ENCODE measurements at places on chromosomes 13 and 19.

GRCh38 chr19:43675269-43675879 is 5.4 kb upstream of the PLAUR start:
- no peak for DNase-seq

- DNase-seq: no peak
These were observed 621 bp upstream of the TGDS start for GRCh38 chr13:94596575-94596971.

- DNase-seq: no peak
These were observed 473.5 kb downstream of the GPC6 start for GRCh38 chr13:93700115-93700514.

- DNase-seq: no peak
These were observed 391.9 kb downstream of the IRS2 start for GRCh38 chr13:109394311-109394988.

- no peak for DNase-seq
These were observed 1.4 kb downstream of the LENG9 start for GRCh38 chr19:54462047-54462654.

DNA sequence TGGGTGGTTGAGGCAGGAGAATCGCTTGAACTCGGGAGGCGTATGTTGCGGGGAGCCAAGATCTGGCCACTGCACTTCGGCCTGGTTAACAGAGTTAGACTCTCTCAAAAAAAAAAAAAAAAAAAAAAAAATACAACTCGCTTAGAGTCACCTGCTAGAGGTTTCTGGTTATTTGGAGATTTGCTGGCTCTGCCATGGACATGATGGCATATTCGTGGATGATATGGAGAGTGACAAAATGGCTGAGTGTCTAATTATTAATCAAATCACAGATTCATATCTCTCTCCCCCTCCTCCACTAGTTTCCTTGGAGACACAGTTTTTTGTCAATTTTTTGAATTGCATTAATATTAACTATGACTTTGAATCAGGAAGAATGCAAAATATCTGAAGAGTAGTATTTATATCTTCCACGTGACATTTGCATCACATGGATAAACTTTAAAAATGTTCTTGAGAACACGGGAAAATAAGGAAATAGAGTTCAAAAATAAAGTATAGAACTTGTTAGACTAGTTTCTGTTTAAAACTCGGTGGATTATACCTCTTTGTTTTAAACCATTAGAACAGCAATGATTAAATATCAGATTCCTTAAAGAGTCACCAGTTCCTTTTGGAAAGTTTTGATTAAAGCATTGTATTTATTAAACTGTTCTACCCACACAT is 47.8 kb downstream of the KLF5 start:
- no peak for DNase-seq

- DNase-seq: peak; percentile 1
These were observed 9.8 kb upstream of the SIGLEC12 start for GRCh38 chr19:51511353-51511752.

DNA sequence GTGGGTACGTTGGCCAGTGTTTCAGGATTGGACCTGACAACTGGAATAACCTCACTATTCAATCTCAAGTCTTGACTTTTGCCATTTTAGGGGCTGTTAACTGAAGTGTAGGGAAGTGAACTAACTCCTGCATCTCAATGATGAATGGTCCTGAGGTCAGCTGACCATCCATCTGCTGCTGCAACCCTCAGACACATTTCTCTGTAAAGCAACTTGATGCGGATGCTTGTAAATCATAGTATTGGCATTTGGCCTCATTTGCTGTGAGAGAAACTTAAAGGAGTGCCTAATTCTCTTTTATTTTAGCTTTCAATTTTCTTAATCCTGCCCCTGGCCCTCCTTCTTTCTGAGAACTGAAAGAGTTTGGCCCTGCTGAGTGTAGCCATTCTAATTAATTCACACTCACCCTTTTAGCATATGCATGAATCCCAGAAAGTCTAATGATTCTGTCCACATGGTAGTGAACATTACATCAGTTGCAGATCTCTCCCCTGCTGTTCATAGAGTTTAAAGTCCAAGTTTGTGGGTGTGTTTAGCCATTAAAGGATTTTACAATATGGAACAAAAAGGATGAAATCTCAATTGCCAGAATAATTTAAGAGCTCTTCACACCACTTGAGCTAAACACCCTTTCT is 1531.4 kb upstream of the SLC10A2 start:
- DNase-seq: no peak

- DNase-seq: no peak
These were observed 4.6 kb downstream of the FUT5 start for GRCh38 chr19:5865772-5866171.

DNA sequence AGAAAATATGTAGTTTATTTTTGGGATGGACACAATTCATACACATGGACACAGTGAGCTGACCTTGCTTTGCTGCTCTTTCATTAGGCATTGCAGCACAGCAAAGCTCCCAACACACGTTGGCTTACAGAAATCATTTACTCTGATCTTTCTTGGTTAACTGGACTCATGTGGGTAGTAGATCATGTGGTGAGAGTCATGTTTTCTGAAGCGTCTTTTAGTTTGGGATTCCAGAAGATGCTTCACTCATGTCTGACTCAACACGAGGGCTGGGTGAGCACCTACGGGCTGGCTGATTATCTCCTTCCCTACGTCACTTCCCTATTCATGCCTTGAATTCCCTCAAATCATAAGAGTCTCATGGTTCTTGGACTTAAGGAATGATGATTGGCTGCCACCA is 12.1 kb upstream of the LGALS16 start:
- no peak for DNase-seq

GRCh38 chr19:10796653-10797052 is 39.4 kb downstream of the TMED1 start:
- DNase-seq: no peak

DNA sequence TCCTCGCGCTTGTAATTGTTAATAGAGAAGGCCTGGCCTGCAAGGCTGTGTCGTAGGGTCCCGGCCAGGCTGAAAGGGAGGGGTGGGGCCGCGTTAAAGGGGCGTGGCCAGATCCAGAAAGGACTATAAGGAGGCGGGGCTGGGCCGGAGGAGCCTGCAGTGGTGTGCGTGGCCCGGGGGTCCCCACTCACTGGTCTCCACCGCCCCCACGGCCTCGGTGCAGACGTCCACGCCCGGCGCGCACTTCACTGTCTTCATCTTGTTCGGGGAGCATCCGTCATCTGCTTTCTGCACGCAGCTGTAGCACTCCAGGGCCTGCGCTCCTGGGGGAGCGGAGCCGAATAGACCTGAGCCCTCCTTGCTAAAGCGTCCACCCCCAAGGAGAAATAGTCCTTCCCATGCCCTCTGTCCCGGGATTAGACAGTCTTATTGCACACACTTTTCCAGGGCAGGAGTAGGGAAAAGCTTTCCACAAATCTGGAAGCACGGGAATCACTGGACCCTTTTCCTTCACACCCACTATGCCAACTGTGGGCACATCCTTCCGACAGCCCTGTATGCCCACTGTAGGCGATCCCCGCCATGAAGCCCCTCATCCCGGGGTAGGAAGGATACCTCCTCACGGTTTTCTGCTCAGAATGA is 1.2 kb downstream of the LYPD3 start:
- DNase-seq: peak; percentile 63

Measured in Kasumi-1 (cell line).